ENCODE measurements at places on chromosomes 7 and 10. TPM values are rescaled to one million over a fixed set of nuclear protein-coding genes. Genes with fewer than 3 reads are reported as not detected.

Gene CALCR
- total RNA-seq, result not detected

Gene TAS2R5
- 0.39 TPM for total RNA-seq

Gene FAM25C
- total RNA-seq, result not detected

Gene PRPS1L1
- not detected for total RNA-seq

Gene BTBD16
- total RNA-seq, result not detected

Gene RAB19
- not detected for total RNA-seq

Gene NEUROD6
- total RNA-seq, result not detected

Gene SLC25A40
- total RNA-seq, result 21.1 TPM

Gene GALNT17
- total RNA-seq, result not detected

Gene NRP1
- total RNA-seq, result 163 TPM

Gene GBX1
- total RNA-seq, result not detected

Gene LIPJ
- not detected for total RNA-seq

Gene RBM20
- total RNA-seq, result 1.2 TPM

Gene WEE2
- total RNA-seq, result not detected

Gene GPRIN2
- total RNA-seq, result not detected

Gene C10orf143
- 0.39 TPM for total RNA-seq

Gene OR2A2
- total RNA-seq, result not detected

Gene SORCS1
- total RNA-seq, result 0.08 TPM

Gene CLDN4
- total RNA-seq, result 3.2 TPM

Gene OR2A12
- total RNA-seq, result not detected

Gene ACHE
- total RNA-seq, result 1.7 TPM

Gene VENTX
- 0.16 TPM for total RNA-seq

Gene TMEM196
- not detected for total RNA-seq

Gene LIPK
- total RNA-seq, result not detected

Gene CCL26
- total RNA-seq, result not detected

Gene FAM170B
- total RNA-seq, result not detected

Gene CHST15
- total RNA-seq, result 13.3 TPM

Gene MRPL43
- total RNA-seq, result 101 TPM

Gene PBLD
- 2.2 TPM for total RNA-seq

Gene SPDYE5
- total RNA-seq, result not detected

Gene RHOBTB1
- total RNA-seq, result 13.3 TPM

Gene RAPGEF5
- total RNA-seq, result 1.8 TPM

Gene CRTAC1
- not detected for total RNA-seq

Gene ZFYVE27
- 15.3 TPM for total RNA-seq

Gene CRYGN
- total RNA-seq, result not detected

Gene BLNK
- not detected for total RNA-seq

Gene MGMT
- 29.5 TPM for total RNA-seq

Gene GPR15LG
- total RNA-seq, result not detected

Gene TPST1
- 71.6 TPM for total RNA-seq

Gene SP8
- not detected for total RNA-seq

Gene TUBB8
- not detected for total RNA-seq

Gene SBDS
- 73.4 TPM for total RNA-seq

Gene NPFFR1
- not detected for total RNA-seq

Gene CALHM3
- not detected for total RNA-seq

Gene SLC39A12
- total RNA-seq, result not detected

Gene CCL24
- total RNA-seq, result not detected

Gene SAMD9L
- 6.6 TPM for total RNA-seq

Gene DRGX
- total RNA-seq, result not detected

Gene SFTPA2
- total RNA-seq, result not detected

Gene PDE1C
- total RNA-seq, result 0.26 TPM

Gene AGMO
- total RNA-seq, result under 0.01 TPM

Gene ZSWIM8
- 90.1 TPM for total RNA-seq
